ENCODE measurements at places on chromosomes 12 and 14.

DNA sequence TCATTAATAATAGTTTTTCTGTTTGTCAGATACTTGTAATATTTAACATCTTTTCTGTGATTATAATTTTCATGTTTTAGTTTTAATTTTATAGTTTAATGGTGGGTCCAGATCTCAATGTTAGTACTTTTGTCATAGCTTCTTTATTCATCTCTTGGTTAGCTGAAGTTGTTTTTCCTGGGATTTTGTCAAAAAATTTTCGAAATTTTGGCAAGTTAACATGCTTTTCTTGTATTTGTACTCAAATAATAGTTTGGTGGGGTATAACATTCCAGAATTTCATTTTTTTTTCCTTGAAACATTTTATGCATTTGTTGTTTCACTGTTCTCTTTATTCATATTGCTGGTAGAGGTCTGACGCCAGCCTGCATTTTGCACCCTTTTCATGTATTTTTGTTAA, 45.5 kb downstream of the KTN1 start:
- no peak for DNase-seq

- DNase-seq: no peak
These were observed 7.6 kb downstream of the TECPR2 start for GRCh38 chr14:102370305-102370809.

GRCh38 chr14:102863381-102863780, 59.1 kb upstream of the AMN start:
- no peak for DNase-seq

GRCh38 chr12:114821570-114821969, 137.6 kb upstream of the TBX3 start:
- DNase-seq: no peak

GRCh38 chr14:71482671-71483070, 449.6 kb upstream of the RGS6 start:
- no peak for DNase-seq

DNA sequence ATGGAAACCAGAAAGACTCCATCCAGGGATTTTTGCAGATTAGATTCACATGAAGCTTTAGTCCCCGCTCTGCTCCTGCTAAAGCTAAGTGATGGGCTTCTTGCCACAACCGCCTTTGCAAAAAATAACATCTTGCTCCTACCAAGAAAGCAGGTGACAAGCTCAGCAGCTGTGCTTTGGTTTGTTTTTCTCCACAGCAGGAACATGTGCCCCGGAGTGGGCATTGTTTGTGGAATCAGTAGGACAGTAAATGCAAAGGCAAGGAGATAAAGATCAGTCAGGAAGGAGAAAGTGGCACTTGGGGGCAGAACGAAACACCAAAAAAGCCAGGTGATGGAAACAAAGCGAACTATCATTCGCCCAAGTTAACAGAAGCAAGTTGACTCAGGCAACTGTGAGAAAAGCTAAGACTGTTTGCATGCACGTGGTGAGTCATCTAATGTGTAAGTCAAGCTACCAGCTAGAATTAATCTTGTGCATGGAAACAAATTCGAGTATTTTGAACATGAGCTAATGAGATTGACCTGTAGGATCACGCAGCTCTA, 165.5 kb upstream of the PLXNC1 start:
- no peak for DNase-seq

DNA sequence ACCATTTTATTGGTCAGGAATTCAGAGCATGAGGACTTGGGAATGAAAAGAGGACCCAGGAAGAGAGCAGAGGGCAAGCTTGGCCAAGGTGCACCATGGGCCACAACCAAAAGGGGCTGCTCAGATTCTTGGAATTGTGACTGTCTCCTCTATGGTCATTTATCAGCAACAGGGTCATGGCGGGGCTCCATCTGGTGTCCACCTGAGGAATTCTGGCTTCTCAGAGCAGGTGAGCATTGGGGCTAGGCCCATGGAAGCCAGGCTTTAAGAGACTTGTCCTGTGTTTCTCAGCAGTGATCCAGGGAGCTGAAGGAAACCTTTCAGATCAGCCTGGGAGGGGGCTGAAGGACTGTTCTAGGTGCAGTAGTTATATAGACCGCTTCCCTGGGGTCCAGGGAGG, 2.6 kb upstream of the RIN3 start:
- DNase-seq: no peak

- DNase-seq: no peak
These were observed 32.4 kb upstream of the HDAC7 start for GRCh38 chr12:47852096-47852571.

Data from activated naive CD4-positive, alpha-beta T cell (primary cell).